ENCODE measurements at places on chromosomes 16 and 17.

GRCh38 chr17:42167807-42168206 lies 13.0 kb upstream of the RAB5C start:
- no peak for DNase-seq

DNA sequence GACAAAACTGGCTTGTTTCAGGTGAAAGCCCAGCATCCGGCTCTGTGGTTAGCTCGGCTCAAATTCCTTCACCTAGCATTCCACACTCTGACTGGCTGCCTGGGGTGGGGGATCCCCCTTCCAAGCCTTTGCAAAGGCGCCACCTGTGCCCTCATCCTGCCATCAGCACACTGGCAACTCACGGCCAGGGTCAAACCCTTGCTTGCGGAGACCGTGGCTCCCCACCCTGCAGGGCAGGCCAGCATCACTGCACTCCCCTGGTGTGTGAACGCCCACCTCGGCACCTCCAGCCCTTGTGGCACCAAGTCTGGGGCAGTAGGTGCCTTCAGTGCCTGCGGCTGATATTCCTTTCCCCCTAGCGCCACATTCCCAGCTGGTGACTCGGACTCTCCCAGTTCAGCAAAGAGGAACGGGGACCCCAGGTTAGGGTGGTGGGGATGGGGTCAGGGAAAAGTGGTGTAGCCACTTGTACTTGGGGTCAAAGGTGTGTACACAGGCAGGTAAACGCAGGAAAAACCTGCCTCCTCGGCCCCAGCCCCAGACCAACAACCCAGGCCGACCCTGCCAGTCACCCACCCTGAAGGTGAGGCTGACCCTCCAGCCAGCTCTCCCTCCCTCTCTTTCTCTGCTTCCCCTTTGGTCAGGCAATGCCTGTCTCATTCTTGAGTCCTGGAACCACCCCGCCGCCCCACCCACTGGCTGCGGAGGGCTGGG lies 1.1 kb downstream of the FLII start:
- no peak for DNase-seq

- no peak for DNase-seq
These were observed at the start of gene SKAP1 for GRCh38 chr17:48429638-48430586. SKAP1 (minus strand) TSS chr17:48430214.

DNA sequence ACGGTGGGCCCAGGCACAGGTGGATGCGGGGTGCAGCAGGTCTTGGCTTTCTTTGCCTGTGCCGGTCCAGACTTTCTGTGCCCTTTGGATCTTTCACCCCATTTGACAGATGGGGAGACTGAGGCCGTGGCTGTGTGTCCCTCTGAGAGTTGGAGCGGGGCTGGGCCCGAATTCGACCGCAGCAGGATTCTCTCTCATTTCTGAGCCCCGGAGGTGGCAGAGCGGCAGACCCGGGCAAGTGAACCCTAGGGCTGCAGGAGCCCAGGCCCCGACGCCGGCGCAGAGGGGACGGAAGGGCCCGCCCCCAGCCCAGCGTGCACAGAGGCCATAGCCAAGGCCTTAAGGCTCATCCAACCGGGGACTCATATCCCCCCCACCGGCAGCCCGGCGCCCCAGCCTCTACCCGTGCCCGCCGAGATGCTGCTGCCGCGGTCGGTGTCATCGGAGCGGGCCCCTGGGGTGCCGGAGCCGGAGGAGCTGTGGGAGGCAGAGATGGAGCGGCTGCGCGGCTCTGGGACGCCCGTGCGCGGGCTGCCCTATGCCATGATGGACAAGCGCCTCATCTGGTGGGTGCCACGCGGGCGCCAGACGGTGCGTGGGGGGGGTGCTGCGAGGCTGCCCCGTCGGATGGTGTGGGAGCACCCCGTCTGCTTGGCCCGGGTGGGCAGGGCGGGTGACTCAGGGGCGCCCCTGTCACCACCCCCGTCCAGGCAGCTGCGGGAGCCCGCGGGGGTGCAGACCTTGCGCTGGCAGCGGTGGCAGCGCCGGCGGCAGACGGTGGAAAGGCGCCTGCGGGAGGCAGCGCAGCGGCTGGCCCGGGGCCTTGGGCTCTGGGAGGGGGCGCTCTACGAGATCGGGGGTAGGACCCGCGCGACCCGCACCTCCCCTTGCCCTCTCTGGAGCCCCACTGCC lies 857 bp downstream of the TMC8 start:
- DNase-seq = no peak

DNA sequence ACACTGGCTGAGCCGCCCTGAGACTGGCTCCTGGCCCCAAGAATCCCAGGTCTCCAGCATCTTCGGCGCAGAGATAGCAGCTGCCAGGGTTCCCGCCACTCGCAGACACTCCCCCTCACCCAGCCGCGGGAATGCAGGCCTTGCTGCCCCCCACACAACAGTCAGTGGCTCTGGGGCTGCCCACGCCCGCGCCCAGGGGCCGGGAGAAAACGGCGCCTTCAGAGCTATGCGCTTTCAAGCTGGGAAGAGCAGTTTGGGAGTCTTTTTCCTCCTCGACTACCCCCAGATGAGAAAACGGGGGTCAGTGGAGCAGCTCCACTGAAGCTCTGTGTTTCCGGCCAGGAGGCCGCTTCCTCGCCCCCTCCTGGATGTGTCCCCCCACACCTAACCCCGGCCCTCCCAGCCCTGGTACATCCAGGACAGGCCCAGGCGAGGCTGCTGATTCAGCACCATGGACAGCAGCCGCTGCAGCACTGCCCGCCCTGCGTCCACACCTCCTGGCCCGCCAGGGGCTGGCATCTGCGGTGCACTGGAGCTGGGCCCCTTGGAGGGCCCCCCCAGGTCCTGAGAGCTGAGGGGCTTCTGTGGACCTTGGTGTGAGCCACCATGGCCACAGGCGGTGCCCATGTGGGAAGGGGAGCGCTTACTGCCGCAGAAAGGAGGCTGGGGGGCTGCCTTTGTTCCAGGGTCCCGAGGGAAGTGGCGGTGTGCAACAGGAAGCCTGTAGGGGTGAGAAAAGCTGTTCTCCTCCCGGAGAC lies 35.7 kb downstream of the CACNA1H start:
- DNase-seq = peak; percentile 2

DNA sequence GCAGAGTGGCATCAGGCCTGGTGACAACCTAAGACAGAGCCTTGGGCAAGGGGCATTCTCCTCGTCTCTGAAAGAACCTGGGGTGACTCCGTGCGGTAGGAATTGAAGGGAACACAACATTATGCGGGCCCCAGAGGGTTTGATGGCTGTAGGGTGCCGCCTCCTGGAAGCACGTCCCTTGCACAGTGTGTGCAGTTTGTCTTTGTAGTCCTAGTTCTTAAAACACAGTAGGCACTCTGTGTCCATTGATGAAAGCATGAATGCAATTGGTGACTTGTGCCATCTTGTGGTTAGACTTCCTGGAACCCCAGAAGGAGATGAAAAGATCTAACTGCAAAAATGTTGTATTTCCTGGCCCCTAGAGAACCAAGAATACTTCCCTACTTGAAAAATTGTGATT lies 279.8 kb downstream of the UTP18 start:
- DNase-seq = peak; percentile 54

DNA sequence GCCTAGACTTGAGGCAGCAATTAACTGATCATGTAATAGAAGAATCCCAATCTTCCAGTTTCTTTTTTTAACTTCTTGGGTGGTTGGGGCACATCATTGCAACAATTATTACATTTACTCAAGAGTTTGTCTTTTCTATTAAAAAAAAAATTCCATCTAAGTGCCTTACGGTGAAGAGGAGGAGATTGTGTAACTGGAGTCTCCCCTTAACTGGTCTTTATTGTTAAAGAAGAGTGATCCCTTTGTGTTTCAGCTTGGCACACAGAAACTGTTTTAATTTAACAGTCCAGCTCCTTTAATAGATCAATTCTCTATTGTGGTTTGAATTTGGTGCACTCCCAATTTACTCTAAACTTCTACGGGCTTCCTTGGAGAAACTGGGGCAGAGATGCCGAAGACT lies 75.2 kb downstream of the FTO start:
- peak; percentile 51 for DNase-seq

DNA sequence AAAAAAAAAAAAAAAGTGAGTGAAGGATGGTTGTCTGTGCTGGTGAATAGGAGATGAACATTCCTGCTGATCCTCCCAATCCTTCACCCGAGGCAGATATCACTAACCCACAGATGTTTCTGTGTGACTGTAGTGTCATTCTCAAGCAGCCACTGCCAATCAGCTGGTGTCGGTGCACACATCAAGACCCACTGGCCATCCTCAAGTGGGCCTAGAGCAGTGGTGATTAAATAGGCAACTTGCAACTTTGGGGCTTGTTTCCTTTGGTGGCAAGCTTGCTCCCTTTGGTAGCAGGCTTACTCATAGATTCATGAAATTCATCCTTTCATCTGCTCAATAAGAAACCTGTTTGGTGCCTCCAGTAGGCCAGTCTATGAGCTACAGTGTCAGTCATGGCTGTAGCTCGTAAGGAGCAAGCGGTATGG lies 51.1 kb upstream of the LGALS9 start:
- DNase-seq = no peak

- DNase-seq = no peak
These were observed 10.1 kb upstream of the ACSM2A start for GRCh38 chr16:20441191-20441590.

DNA sequence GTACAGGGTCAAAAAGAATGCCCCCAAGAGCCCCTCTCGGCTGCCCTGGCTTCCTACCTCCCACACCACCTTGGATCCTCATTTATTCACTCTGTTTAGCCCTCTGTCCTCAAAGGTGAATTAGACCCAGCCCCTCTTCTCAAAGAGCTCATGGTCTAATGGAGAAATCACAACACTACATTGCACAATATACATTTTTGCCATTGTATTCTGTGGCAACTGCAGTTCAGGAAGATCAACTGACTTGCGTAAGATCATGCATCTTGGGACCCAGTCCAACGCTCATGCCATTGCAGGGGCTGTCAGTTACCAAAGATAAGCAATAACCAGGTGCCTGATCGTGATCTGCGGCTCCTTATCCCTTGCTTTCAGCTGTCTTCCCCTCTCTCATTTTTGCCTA lies 1.4 kb downstream of the KRT38 start:
- no peak for DNase-seq

DNA sequence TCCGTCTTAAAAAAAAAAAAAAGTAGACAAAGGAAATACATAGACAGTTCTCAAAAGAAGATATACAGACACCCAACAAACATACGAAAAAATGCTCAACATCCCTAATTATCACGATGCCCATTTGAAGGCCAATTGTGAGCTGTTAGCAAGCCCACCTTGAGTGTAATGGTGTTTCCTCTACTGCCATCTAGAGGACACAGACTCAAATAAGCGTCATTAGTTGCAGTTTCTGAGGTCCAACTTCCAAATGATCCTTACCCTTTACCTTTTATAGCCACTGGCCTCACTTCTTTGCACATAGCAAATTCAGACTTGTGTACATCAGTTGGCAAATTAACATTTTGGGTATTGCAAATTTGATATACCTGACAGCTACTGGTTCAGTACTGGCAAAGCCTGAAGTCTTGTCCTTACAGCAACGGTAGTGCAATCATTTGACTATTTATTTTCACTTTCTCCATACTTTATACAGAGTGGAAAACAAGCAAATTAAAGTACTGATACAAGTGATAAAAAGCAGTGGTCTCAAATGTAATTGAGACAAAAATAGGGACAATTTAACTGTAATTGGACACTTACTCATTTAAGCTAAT lies 536.3 kb upstream of the EEF2KMT start:
- DNase-seq = no peak

GRCh38 chr17:73118139-73118538 lies 25.7 kb upstream of the SLC39A11 start:
- DNase-seq = no peak

DNA sequence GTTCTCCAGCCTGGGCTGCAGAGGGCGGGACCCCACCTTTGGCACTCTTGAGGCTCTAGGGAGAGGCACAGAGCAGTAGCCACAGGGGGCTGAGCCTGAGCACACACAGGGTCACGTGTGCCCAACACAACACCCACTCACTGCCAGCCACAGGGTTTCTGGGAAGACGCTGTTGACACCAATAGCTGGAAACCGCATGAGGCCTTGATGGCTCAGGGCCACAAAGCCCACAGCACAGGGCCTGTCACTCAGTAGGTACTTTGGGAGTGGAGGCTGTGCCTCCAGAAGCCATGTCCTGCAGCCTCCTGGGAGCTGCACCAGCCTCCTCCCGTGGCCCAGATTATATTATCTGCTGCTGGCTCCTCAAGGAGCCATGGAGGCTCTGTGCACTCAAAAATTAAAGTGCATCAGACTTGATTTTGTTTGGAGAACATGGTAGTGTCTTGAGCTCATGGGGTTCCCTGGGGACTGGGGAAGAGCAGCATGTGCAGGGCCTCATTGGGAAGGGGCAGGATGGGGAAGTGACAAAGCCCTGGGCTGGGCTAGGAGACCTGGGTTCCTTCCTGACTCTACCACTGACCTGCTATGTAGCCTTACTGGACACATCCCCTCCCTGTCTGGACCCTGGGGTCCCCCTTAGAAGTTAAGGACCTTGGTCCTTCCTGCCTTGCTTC lies 12.5 kb upstream of the SREBF1 start:
- peak; percentile 20 for DNase-seq

GRCh38 chr17:48554412-48555257 lies 9.7 kb upstream of the HOXB2 start:
- no peak for DNase-seq

GRCh38 chr16:27444470-27444869 lies 42.5 kb downstream of the IL21R start:
- no peak for DNase-seq

Data from hippocampal formation (tissue), 2 donors.